ENCODE measurements at places on chromosomes 13 and 19.
A peak's percentile ranks its signal among the peaks of the same experiment; 100 is the strongest.

- no peak for DNase-seq
Measured at GRCh38 chr13:101655435-101655834, 203.0 kb downstream of the ITGBL1 start.

GRCh38 chr19:38049105-38049649 is 142.2 kb downstream of the SIPA1L3 start:
- no peak for DNase-seq

DNA sequence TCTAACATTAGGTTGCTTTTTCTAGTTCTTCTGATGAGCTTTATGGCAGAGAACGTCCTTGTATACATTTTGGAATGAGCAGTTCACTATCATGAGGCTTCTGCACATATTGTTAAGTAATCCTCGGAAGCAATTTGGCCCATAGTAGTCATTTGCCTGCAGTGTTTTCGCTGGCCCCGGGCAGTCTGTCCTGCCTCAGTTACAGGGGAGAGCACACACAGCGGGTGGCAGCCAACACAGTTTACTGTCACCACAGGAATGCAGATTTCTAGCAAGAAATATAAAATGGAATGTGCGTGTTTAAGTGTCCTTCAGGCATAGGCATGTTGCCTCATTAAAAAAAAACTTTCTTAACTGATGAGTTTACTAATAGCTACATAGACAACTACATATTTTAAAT is 71.5 kb upstream of the GJB6 start:
- DNase-seq: peak; percentile 26

GRCh38 chr13:111479412-111479811 is 159.0 kb downstream of the TEX29 start:
- DNase-seq: no peak

GRCh38 chr13:38444904-38445303 is 95.3 kb downstream of the UFM1 start:
- DNase-seq: no peak

- DNase-seq: peak; percentile 68
Measured at GRCh38 chr19:9913237-9914000, 22.9 kb downstream of the OLFM2 start.

DNA sequence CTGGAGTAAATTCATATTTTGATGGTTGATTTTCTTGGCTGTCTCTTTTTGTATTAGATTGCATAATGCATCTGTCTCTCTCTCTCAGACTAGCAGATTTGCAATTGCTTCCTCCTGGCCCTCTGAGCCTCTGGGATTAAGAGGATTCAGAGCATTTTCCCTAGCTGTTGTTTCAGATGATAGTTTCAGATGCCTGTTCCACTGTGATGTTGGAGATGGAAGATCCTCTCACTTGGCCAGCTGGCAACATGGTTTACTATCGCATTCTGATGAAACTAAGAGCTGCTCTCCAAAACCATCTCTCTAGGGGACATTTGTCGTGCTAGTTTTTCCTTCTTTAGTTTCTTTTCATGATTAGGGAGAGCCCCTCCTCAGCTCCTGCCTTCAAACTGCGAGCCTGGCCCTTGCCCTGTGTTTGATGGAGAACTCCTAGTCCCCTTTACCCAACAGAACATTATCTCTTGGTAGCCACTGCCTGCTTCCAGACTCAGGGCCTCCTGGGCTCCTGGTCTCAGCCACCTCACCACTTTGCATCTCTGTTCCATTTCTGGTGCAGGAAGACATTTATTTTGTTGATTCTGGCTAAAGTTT is 244.6 kb downstream of the B3GLCT start:
- DNase-seq: no peak

- no peak for DNase-seq
Measured at GRCh38 chr19:41364524-41365391, 809 bp upstream of the B9D2 start.

- no peak for DNase-seq
Measured at GRCh38 chr19:35519291-35519690, 5.8 kb upstream of the DMKN start.

- no peak for DNase-seq
Measured at GRCh38 chr19:7238051-7238450, 56.2 kb downstream of the INSR start.

DNA sequence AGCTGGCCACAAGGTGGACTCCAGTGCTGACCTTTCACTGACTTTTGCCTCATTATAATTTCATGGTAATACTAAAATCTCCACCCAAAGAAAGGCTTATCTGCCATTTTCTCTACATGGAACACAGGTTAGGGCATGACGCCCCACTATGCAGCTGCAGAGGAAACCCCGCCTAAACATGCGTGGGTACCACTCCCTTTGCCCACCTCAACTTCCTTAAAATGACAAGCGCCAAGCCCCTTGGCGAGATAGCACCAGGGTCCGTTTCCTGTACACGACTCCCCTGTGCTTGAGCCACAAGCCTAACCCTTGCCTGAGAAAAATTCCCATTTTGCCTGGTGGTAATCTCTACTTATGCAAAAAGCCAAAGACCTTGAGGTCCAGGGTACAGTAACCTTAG is 36.0 kb upstream of the PABPC3 start:
- no peak for DNase-seq

DNA sequence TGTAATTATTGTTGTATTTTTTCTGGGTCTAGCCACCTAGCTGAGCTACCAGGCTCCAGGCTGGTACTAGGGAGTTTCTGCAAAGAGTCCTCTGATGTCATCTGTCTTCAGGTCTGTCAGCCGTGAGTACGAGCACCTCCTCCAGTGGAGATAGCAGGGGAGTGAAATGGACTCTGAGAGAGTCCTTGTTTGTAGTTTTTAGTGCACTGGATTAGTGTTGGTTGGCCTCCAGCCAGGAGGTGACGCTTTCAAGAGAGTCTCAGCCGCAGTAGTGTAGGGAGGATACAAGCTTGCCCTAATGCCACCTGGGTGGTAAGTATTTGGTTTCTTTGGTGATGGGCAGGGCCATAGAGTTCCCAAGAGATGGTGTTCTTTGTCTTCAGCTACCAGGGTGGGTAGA is 384.8 kb downstream of the SLC7A1 start:
- DNase-seq: no peak

DNA sequence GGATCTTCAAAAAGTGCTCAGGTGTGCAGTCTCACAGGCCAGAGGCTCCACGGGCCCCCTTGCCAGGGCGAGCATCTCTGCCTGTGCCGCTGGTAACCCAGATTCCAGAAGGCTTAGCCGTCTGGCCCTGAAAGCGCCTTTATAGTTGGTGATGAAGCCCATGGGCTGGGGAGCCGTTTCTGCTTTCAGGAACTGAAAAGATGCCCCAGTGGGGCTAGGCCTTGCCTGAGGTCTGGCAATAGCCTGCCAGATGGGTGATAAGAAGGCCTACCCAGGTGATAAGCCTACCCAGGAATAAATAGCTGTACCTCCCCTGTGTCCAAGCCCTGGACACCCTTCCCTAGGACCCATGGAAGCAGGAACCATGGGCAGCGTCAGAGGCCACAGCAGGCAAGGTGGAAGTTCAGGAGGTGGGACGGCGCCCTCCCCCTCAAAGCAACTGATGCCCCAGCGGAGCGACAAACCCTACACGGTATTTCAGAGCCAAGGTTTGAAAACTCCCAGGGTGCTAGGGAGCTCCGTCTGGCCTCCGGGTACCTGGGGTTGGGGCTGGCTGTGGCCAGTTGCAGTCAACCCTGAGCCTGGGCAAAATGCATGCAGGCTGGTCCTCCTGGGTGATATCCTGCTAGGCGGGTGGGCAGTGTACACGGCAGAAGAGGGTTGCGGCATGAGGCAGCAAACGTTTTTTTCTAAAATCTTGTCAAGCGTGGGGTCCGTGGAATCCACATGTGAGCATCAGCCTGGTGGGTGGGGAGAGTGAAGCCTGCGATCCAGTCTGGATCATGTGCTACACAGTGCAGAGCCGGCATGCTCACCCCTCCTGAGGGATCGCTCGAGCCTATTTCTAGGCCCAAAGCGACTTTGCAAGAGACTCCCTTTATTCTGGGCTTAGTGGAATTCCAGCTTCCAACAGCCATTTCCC is 45.3 kb downstream of the ACTN4 start:
- DNase-seq: no peak

DNA sequence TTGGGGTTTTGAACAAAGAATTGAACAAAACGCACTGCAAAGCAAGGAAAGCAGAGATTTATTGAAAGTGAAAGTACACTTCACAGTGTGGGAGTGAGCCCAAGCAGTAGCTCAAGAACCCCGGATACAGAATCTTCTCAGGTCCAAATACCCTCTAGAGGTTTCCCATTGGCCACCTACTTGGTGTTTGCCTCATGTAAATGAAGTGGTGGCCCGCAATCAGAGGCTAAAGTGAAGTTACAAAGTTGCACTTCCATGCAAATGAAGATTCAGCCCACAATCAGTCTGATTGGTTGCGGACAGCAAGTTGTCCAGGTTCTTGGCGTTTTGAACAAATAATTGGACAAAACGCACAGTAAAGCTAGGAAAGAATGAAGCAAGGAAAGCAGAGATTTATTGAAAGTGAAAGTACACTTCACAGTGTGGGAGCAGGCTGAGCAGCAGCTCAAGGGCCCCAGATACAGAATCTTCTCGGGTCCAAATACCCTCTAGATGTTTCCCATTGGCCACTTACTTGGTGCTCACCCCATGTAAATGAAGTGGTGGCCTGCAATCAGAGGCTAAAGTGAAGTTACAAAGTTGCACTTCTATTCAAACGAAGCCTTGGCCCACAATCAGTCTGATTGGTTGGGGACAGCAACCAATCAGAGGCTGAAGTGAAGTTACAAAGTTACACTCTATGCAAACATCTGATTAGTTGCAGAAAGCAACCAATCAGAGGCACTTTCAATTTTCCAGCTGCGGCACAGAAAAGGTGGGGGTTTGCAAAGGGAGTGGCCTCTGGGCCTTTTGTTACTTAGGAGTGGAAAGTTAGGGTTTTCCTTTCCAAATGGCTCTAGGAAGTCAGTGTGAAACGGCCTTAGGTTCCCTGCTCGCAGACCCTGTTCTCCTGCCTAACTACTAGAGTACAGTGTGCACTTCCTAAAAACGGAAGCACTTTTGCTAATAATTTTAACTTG is 4.8 kb upstream of the TM9SF2 start:
- DNase-seq: peak; percentile 15

GRCh38 chr13:53301449-53301848 is 272.8 kb downstream of the OLFM4 start:
- DNase-seq: no peak

DNA sequence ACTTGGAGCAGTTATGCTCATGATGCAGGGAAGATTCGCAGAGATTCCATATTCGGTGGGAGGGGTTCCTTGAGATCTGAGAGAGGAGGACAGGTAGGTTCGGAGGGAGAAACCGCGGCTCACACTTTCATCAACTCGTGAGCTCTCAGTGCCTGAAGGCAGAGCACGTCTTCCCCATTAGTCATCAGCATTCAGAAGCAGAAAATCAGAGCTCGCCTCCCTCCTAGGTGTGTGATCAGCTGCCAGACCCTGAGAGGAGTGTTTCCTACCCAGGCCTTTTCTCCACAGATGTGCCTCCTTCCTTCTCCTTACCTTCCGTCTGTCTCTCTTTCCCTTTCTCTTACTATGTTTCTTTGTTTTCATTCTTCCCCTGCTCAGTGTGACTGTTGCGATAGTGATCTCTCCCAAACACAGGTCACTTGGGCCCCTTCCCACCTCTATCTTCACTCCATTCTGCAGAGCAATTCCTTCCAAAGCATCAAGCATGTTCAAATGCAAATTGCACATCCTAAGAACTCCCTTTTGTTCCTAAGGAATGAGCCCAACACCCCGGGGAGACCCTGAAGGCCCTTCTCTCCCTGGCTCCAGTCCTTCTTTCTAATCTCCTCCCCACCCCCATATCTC is 389.5 kb downstream of the UQCRFS1 start:
- no peak for DNase-seq

DNA sequence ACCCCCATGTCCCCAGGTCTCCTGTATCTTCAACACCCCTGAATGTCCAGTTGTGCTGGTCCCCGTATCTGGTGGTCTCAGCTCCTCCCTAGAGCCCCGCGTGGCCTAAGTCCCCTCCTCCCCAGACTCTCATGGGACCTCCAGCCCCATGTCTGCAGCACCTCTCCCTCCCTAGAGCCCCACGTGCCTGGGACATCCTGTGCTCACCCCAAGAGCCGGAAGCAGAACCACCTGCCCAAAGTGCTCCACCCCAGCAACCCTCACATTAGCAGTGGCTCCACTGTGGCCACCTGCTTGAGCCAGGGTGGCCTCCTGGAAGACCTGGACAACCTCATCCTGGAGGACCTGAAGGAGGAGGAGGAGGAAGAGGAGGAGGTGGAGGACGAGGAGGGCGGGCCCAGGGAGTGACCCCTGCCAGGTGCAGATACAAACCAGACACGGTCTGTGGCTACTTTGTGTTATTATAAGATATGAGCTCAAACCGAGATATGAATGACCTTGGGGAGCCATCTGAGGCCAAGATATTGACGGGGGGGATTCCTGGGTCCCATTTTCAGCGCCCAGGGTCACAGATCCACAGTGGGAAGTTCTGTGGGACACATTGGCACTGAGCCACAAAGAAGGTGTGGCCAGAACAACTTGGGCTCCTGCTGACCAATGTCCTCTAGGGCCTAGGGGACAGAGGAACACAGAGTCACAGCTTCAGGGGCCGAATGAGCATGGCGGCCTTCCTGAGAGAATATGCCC is 6.0 kb downstream of the SHFL start:
- no peak for DNase-seq

DNA sequence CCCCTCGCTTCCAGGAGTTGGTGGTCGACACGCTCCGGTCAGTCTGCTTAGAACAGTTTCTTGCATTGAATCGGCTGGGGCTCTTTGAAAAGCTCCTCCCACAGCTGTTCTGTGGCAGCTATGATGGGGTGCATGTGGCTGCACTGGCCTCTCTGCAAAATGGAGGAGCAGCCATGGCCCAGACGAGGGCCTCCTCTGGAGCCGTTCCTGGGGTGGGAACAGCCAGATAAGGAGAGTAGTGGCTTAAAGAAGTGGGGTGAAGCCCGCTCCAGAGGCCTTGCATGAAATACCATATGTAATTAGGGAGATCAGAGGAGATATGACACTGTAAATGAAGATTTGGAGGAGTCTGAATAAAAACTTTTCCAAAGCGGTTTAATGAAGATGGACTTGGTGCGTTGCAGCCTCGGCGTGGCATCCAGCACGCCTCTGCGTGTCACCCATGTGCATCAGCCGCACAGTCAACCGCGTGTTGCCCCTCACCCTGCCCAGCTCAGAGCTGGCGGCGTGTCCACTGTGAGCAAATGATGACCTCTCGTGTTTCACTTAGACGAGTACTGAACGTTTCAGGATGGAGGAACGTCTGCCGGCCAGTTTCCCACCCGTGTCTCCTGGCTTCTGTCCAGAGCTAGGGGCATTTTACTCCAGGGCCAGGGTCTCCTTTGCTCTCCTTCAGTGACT is 199.2 kb downstream of the TEX29 start:
- no peak for DNase-seq

- DNase-seq: no peak
Measured at GRCh38 chr19:49567861-49568441, 12.4 kb downstream of the NOSIP start.

DNA sequence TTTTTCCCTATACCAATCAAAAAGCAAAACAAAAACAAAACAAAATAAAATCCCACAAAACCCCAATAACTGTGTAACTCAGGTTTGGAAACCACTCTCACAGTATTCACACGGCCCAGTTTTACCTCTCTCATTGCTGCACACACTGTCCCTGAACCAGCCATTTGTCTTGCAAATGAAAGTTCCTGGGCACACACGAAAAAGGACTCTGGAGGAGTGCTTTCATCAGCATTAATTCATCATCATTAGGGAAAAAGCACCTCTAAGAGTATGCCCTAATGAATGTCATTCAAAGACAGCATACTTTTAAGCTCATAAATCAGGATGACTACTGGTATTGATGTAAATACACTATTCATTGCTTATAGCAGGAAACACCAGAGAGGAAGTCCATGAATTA is 306.3 kb downstream of the DNAJC15 start:
- no peak for DNase-seq

All from AG08396 (cell line).